ENCODE measurements at places on chromosomes 13 and 19. TPM values are rescaled to one million over a fixed set of nuclear protein-coding genes. Genes with fewer than 3 reads are reported as not detected.

GRCh38 chr13:97386801-97387484, 47.0 kb upstream of the RAP2A start:
- H3K27me3 ChIP-seq, result no peaks in the 10 kb centered on the region
- no peaks in the 10 kb centered on the region for H3K36me3 ChIP-seq
- H3K27ac ChIP-seq, result no peak overlapping the region
- H3K4me3 ChIP-seq, result no peak overlapping the region
- no peak for DNase-seq

GRCh38 chr19:48613852-48614435, 932 bp downstream of the FAM83E start:
- H3K4me3 ChIP-seq, result peak overlapping the region; percentile 49
- no peaks in the 10 kb centered on the region for H3K27me3 ChIP-seq
- H3K36me3 ChIP-seq, result peaks cover 32% of the 10 kb centered on the region

Gene LIM2
- not detected for total RNA-seq

DNA sequence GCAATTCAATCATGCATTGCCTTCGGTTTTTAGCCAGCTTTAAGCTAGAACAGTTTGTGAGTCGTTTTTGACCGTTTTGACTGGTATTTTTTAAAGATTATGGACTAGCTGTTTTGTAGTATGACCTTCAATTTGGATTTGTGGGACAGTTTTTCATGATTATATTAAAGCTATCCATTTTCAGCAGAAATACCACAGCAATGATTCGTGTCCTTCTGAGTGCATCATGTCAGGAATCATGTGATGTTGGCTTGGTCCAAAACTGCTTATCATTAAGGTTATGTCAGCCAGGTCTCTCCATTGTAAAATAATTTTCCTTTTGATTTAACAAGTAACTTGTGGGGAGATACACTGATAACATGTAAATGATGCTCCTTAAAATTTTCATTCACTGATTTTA, 229.0 kb downstream of the POSTN start:
- peaks cover 6% of the 10 kb centered on the region for H3K4me1 ChIP-seq
- H3K36me3 ChIP-seq, result no peaks in the 10 kb centered on the region
- DNase-seq, result no peak

- no peak overlapping the region for H3K27ac ChIP-seq
- H3K27me3 ChIP-seq, result no peaks in the 10 kb centered on the region
- H3K36me3 ChIP-seq, result no peaks in the 10 kb centered on the region
- H3K4me1 ChIP-seq, result no peaks in the 10 kb centered on the region
Observed at GRCh38 chr19:32969549-32969948, 2.2 kb downstream of the CEP89 start.

GRCh38 chr19:927351-927779, 1.5 kb downstream of the ARID3A start:
- peaks cover 10% of the 10 kb centered on the region for H3K4me1 ChIP-seq
- peak overlapping the region; percentile 89 for H3K4me3 ChIP-seq
- DNase-seq, result peak; percentile 73
- peaks cover 2% of the 10 kb centered on the region for H3K27me3 ChIP-seq

Gene C13orf42
- 24.5 TPM for total RNA-seq

Gene SHC2
- 4.6 TPM for total RNA-seq

GRCh38 chr19:362154-362553, 17.6 kb upstream of the MIER2 start:
- no peak for DNase-seq
- H3K4me3 ChIP-seq, result no peak overlapping the region
- no peaks in the 10 kb centered on the region for H3K27me3 ChIP-seq
- no peak overlapping the region for H3K27ac ChIP-seq
- H3K36me3 ChIP-seq, result no peaks in the 10 kb centered on the region
- no peaks in the 10 kb centered on the region for H3K4me1 ChIP-seq

DNA sequence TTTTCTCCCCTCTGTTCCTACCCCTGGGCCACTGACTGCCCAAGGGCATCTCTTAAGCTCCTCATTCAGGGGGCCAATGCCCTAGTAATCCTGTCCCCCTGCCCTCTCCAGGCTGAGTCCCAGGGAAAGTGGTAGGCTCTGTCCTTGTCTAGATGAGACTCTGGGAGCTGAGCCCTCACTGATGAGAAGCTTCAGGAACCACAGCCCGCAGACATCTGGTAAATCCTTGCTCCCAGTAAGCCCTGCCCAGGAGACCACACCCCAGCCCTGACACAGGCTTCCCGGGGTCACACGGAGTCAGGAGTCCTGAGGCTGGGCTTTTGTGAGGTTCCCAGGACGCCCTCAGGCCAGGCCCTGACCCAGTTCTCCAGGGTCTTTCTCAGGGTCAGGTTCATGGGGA, 1.9 kb downstream of the CEACAM4 start:
- no peak overlapping the region for H3K27ac ChIP-seq
- no peaks in the 10 kb centered on the region for H3K36me3 ChIP-seq
- H3K4me3 ChIP-seq, result no peak overlapping the region
- no peaks in the 10 kb centered on the region for H3K4me1 ChIP-seq
- no peaks in the 10 kb centered on the region for H3K27me3 ChIP-seq

GRCh38 chr13:29855009-29855408, 4.6 kb upstream of the UBL3 start:
- peaks cover 4% of the 10 kb centered on the region for H3K4me1 ChIP-seq
- H3K36me3 ChIP-seq, result no peaks in the 10 kb centered on the region
- H3K27me3 ChIP-seq, result no peaks in the 10 kb centered on the region
- no peak for DNase-seq

DNA sequence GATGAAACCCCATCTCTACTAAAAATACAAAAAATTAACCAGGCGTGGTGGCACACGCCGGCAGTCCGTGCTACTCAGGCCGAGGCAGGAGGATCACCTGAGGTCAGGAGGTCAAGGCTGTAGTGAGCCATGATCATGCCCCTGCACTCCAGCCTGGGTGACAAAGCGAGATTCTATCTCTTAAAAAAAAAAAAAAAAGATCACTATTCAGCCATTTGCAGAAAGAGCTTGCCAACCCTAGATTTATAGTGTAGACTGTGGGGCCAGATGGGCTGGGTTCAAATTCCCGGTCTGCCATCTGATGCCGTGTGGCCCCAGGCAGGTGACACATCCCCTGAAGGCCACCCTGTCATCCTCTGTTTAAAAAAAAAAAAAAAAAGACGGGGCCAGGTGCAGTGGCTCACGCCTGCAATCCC, 28.9 kb downstream of the SMIM24 start:
- H3K4me3 ChIP-seq, result no peak overlapping the region
- no peaks in the 10 kb centered on the region for H3K27me3 ChIP-seq
- no peaks in the 10 kb centered on the region for H3K4me1 ChIP-seq
- no peaks in the 10 kb centered on the region for H3K36me3 ChIP-seq
- DNase-seq, result no peak

DNA sequence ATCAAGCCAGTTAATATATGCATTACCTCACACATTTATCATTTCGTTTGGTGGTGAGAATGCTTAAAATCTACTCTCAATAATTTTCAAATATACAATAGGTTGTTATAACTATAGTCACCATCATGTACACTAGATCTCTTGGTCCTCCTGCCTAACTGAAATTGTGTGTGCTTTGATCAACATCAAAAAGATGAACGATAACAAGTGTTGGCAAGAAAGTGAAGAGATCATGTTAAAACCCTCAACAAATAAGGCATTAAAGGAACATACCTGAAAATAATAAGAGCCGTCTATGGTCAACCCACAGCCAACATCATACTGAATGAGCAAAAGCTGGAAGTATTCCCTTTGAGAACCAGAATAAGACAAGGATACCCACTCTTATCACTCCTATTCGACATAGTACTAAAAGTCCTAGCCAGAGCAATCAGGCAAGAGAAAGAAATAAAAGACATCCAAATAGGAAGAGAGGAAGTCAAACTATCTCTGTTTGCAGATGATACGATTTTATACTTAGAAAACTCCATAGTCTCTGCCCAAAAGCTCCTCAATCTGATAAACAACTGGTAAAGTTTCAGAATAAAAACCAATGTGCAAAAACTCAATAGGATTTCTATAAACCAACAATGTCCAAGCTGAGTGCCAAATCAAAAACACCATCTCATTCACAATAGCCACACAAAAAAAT, 27.9 kb upstream of the OR10H1 start:
- no peaks in the 10 kb centered on the region for H3K27me3 ChIP-seq
- no peaks in the 10 kb centered on the region for H3K4me1 ChIP-seq
- H3K4me3 ChIP-seq, result no peak overlapping the region
- H3K36me3 ChIP-seq, result peaks cover 3% of the 10 kb centered on the region
- no peak overlapping the region for H3K27ac ChIP-seq
- no peak for DNase-seq

Gene GNG8
- not detected for total RNA-seq

Gene OVOL3
- not detected for total RNA-seq

DNA sequence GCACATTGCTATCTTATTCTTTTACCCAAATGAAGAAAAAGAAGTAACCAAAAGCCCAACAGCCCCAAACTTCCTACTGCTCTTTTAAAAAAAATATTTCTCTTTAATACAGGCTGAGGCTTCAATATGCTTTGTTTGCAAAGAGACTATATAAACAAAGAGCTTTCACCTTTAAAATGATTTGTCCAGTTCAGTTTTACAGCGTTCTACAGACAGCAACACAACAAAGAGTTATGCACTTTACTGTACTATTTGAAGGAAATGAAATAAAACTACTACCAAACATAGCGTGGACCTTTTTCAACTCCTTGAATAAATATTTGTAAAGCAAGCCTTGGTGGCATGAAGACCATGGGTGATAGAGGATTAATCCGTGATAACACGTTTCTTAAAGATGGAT, 151.2 kb downstream of the FGF9 start:
- H3K27me3 ChIP-seq, result no peaks in the 10 kb centered on the region
- DNase-seq, result no peak
- H3K27ac ChIP-seq, result no peak overlapping the region
- 0 out of 2 replicates have a peak, but pooled peaks cover 3% of the 10 kb centered on the region for H3K4me1 ChIP-seq
- H3K36me3 ChIP-seq, result no peaks in the 10 kb centered on the region

- H3K27me3 ChIP-seq, result no peaks in the 10 kb centered on the region
- H3K4me3 ChIP-seq, result peak overlapping the region; percentile 33
- H3K36me3 ChIP-seq, result no peaks in the 10 kb centered on the region
- H3K27ac ChIP-seq, result peak overlapping the region; percentile 83
Observed at GRCh38 chr19:13460045-13460444, 46.2 kb downstream of the CACNA1A start.

DNA sequence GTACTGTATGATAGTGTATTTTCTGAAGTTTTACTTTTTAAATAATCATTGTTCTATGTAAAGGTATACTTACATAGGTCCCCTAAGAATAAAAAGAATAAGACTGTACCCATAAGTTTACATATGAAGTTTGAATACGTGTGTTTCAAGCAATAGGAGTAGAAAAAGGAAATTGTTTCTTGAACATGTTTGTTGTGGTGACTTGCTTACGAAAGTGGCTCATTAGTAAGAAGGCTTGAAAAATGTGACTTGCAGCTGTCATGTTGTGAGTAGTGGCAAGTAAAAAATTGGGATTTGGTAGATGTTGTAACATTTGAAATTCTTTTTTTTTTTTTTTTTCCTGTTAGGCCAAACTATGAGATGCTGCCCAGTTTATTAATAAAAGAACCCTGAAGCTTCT, 203.3 kb downstream of the LMO7 start:
- no peaks in the 10 kb centered on the region for H3K36me3 ChIP-seq
- H3K4me1 ChIP-seq, result no peaks in the 10 kb centered on the region
- H3K27ac ChIP-seq, result no peak overlapping the region
- no peaks in the 10 kb centered on the region for H3K27me3 ChIP-seq

Gene LRG1
- total RNA-seq, result 0.54 TPM

GRCh38 chr19:45153339-45154063, 7.3 kb downstream of the NKPD1 start:
- H3K27ac ChIP-seq, result no peak overlapping the region
- peak overlapping the region; percentile 55 for H3K4me3 ChIP-seq
- peak; percentile 84 for DNase-seq
- H3K36me3 ChIP-seq, result no peaks in the 10 kb centered on the region
- no peaks in the 10 kb centered on the region for H3K4me1 ChIP-seq

Data from GM23338 (cell line).